Hematopoietic multipotent progenitor cell treated with erythropoietin and hydrocortisone succinate and interleukin-3 and kit ligand, for 8 days (in vitro differentiated cells): ENCODE measurements at places on chromosomes 16 and 17.

DNA sequence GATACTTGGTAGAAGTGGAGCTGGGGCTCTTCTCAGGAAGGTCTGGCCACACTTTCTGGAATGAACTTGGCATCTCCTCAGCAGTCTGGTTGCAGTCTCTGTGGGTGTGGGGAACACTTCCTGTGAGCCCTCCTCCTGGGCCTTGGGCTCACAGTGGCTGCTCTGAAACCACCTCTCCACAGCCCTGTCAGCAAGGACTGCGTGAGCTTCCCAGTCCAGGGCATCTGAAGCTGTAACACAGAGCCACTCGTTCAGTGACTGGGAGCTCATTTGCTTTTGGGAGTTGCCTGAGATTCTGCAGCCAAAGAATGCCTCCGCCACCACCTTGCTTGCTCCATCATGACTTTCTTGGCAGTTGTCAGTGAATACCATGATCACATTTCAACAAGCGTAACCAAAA lies 60.0 kb downstream of the CLEC16A start:
- no peak for DNase-seq

DNA sequence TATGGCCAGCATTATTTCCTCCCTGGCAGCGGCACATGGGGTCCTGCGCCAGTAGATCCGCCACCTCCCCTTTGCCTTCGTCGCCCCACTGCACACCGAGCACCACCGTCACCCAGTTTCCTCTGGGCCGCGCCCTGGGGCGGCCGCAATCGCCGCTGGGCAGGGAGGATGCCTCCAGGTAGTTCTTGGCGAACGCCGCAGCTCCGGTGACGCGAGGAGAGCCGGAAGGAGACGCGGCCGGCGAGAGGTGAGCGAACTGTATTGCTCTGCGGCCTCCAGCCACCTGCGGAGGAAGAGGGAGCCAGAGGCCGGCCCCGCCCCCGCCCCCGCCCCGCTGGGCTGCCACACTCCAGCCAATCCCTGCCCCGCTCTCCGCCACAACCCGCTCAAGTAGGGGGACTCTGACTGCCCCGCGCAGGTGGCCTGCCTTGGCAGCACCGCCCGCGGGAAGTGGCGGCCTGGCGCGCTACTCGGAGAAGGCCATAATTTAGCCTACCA lies 11.8 kb upstream of the SLFN13 start:
- peak; percentile 47 for DNase-seq

GRCh38 chr17:35795007-35795870 lies at the start of gene MMP28:
TSS of gene MMP28 (minus strand) at chr17:35795641. CDS start at chr17:35795377, 264 bp downstream.
- DNase-seq = peak; percentile 24

- no peak for DNase-seq
Measured at GRCh38 chr16:57920880-57921229, 50.1 kb downstream of the CNGB1 start.

- DNase-seq = no peak
Measured at GRCh38 chr16:4081047-4081446, 35.2 kb downstream of the ADCY9 start.

DNA sequence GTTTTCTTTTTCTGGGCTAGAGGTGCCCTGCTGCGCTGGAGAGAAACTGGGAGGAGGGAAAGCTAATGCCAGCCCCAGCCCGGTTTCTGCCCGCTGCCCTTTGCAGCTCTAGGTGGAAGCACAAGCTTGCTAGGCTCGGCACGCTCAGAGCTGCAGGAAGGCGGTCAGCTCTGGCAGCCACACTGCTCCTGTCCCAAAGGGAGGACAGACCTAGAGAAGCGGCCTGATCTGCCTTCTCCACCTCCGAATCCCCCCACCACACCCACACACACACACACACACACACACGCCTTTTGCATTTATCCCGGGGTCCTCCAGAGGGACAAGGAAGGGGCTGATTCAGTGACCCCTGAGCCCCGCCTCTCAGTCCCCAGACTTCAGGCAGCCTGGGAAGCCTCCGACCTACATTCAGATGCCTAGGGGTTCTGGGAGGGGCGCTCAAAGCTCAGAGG lies 418.1 kb downstream of the SOX9 start:
- no peak for DNase-seq

- DNase-seq = peak; percentile 6
Measured at GRCh38 chr16:71230122-71230845, at the start of gene HYDIN. TSS of gene HYDIN (minus strand) at chr16:71230722. CDS start at chr16:71186895, 43,827 bp downstream.

- no peak for DNase-seq
Measured at GRCh38 chr17:81524039-81524864, 3.9 kb upstream of the FSCN2 start.

DNA sequence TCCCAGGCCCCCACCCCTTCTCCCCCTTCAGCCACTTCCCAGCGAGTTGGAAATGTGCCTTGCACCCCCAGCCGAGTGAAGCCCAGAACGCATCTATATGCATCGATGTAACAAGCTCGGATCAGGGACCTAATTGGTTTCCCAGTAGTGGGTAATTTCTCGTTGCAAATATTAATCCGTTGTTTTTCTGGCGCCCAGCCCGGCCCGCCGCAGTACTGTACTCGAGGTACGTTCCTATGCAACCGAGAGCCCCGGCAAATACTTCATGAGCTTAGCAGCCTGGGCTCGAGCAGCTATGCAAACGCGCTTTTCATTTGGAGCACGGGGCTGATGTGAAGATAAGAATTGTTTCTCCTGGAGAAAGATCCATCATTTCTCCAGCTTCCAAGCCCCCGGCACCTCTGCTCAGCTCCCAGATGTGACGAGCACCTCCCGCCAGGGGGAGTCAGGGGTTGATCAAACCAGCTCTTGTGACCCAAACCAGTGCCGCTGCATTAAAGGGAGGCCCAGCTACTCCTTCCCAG lies 229.8 kb downstream of the KATNIP start:
- no peak for DNase-seq

DNA sequence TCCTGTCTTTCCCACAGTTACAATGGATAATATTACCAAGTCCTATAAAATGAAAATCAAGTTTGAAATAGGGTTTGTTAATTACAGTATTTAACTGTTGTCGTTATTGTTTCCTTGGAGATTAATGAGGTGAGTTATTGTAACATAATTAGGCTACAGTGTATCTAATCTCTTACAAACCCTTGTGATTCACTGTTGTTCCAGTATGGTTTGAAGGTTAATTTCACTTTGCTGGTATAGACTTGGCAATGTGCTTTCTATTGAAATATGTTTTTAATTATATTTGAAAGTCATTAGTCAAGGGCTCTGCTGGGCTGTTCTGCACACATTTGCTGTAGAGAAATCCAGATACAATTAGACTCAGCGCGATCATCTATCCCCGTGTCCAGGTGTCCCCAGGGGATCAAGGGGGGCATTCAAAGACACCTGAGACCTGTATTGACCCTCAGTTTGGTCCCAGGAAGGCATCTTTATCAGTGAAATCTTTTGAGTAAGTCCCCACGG lies 624.6 kb upstream of the EEF2KMT start:
- no peak for DNase-seq

GRCh38 chr17:48055531-48056245 lies 7.5 kb downstream of the NFE2L1 start:
- peak; percentile 22 for DNase-seq

DNA sequence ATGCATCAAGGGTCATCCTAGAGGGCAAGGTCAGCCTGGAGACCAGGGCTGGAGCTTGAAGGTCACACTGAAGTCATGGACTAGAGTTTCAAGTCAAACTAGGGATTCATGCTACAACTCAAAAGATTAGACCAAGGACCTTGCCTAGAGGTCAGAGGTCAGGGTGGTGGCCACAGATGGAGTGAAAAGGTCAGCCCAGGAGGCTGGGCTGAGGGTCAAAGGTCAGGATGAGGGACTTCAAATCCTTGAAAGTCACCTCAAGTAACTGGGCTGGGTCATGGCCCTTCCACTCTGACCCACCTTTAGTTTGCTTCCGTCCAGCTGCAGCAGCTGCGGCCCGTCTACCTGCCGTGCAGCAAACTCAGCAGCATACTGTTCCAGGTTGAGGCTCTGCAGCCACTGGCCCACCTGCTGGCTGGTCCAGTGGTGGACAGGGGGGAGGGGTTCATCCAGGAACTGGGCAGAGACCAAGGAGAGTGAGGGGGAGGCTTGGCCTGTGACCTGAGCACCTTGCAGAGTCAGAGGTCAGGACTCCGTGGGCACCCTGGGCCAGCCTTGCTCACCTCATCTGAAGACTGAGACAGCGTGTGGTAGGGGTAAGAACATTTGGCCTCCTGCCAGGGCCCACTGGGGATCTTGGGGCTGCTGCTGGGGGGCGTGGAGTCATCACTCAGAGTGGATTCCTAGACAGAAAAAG lies 16.2 kb downstream of the SAMD14 start:
- DNase-seq = no peak

- no peak for DNase-seq
Measured at GRCh38 chr17:45403906-45404490, 28.7 kb downstream of the ARHGAP27 start.

- no peak for DNase-seq
Measured at GRCh38 chr16:70749681-70750601, 51.0 kb downstream of the VAC14 start.

DNA sequence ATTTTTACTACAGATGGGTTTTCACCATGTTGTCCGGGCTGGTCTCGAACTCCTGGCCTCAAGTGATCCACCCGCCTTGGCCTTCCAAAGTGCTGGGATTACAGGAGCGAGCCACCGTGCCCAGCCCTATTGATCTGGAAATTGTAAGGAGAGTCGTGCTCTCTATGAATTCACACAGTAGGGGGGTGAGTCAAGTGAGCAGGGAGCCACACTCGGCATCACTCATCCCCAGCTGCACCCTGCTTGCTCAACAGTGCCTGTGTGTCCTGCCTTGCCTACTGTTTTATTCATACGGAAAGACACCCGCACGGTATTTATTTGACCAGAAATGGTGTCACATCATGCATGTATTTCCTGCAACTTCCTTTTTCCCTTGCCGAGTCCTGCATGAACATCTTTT lies 157.2 kb upstream of the FOXF1 start:
- DNase-seq = no peak

GRCh38 chr17:7312432-7313087 lies 2.6 kb downstream of the GPS2 start:
- DNase-seq = no peak
